BE2C (cell line): ENCODE measurements at places on chromosomes 4 and X.

DNA sequence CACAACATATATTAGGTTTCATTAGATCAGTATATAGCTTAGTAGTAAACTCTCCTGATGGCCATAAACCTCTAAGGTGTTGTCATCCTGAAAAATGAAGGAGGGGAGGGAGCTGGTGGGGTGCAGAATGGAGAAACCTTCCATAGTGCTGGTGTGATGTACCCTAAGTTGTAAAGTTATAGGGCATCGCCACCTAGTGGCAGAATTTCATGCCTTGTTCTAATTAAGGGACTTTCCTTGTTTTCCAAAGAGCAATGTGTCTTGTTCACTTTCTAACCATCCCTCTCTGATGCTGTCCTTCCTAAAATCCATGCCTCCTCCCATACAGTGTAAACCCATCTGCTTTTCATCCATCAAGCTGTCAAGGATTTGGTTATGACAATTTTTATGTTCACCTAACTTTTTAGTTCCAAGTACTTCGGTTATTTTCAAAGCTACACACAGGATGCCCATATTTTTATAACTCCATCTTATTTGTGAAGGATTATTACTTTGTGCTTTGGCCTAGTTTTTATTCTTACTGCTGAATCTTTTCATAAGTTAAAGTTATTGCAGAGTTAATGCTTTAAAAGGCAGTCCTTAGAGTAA is 4.5 kb downstream of the NBDY start:
- peak; percentile 49 for DNase-seq

DNA sequence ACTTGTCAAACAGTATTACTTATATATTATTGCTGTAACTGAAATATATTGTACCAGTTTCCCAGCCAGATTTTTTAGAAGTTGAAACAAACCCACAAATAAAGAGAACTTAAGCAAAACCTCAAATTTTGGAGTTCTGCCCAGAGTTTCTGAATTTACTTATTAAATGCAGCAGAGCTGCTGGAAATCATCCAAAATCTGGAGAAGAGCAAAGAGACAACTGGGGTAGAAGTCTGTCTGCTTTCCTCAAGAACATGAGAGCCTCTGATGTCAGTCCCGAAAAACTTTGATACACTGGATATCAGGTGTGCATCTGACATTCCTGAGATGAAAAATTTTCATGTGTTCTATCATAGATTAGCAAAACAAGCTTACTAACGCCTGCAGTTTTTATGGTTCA is 325.9 kb downstream of the NR3C2 start:
- no peak for DNase-seq

- DNase-seq: no peak
Measured at GRCh38 chr4:56066493-56066892, 117.7 kb downstream of the CEP135 start.

- DNase-seq: no peak
Measured at GRCh38 chrX:100294965-100295364, 115.1 kb downstream of the PCDH19 start.

DNA sequence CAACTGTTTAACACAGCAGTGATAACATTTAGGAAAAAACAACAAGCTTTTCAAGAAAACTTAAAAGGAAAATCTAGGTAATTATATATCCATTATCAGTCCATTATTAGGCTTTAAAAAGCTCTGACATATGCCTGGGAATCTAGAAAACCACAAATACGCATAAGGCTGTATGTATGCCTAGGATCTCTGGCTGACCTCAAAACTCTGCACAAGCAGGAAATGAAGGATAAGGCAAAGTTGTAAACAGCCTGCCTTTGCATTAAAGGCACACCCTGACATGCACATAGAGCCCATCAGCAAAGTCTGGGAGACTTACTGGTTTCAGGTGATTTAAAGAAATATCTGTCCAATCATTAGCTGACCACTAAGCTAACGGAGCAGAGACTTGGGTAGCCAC is 14.0 kb downstream of the TIMP1 start:
- DNase-seq: no peak

GRCh38 chrX:106935175-106935574 is 15.0 kb downstream of the CLDN2 start:
- DNase-seq: no peak

DNA sequence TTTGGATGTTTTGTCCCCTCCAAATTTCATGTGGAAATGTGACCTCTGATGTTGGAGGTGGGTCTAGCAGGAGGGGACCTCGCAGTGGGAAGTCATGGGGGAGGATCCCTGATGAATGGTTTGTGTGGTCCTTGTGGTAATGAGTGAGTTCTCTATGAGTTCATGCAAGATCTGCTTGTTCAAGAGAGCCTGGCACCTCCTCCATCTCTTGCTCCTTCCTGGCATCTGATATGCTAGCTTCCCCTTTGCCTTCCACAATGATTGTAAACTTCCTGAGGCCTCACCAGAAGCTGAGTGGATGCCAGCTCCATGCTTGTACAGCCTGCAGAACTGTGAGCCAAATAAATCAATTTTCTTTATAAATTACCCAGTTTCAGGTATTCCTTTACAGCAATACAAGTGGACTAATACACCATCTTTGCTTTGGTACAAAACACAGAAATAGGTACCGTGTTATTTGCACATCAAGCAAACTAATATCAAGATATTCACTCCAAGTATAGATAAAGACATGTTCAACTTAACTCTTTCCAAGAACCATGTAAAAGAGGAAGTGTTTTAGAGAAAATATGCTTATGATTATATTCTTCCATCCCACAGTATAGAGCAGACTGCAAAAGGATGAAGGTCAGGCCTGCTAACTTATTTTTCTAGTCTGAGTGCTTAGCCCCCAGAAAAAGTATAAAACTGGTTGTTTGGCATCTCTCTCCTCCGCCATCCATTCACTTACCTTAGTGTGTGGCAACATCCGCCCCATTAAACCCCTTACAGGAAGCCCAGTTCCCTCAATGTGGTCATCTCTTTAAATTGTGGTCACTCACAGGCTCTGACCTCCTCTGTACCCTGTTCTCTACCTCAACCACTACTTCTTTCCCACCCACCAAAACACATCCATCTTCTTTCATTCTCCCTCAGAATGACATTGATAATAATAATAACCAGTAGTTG is 6.7 kb downstream of the ARAP2 start:
- no peak for DNase-seq

DNA sequence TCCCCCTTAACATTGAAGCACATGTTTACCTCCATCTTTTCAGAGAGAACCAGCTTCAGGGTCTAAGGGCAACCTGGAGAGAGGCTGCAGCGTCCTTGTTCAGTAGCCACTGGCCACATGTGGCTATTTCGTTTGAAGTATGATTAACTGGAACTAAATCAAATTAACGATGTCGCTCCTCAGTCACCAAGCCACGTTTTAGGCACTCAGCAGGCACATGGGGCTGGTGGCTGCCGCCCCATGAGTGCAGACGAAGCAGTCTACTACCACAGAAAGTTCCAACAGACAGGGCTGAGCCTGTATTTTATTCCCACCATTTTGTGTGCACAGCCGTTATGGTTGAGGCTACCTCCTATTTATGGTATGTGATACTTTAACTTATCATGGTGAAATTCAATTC is 99.4 kb downstream of the WFS1 start:
- DNase-seq: no peak

DNA sequence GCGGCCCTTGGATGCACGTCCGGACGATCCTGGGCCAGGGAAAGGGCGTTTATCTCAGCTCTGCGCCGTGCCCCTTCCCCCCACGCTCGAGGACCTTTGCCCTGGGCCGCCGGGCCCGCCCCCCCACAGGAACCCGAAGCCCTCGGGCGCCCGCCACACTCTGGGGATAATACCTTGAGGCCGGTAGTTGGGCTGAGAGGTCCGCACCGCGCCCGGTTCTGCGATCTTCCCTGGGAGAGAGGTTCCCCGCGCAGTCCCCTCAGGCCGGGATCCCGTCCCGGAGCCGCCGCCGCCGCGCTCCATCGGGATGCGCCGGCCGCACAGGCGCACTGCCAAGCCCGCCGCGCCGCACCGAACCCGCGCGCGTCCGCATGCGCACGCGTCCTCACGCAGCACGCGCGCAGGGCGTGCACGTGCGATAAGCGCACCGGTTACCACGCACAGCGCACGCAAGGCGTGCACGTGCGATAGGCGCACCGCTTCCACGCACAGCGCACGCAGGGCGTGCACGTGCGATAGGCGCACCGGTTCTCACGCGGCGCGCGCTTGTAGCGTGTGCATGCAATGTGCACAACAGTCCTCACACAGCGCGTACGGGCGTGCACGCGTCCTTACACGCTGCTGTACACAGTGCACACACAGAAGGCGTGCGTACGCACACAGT is at the start of gene MAP7D2:
TSS of gene MAP7D2 (minus strand) at position 331 of the 664 bp plus-strand sequence. CDS start at position 303, 28 bp downstream.
- no peak for DNase-seq

GRCh38 chr4:24260923-24261564 is 323.3 kb downstream of the DHX15 start:
- no peak for DNase-seq

GRCh38 chrX:10615931-10616774 is 4.2 kb downstream of the MID1 start:
- peak; percentile 49 for DNase-seq

- DNase-seq: no peak
Measured at GRCh38 chr4:56211202-56211601, 176.1 kb downstream of the AASDH start.

- DNase-seq: no peak
Measured at GRCh38 chr4:17966312-17966711, 55.2 kb downstream of the LCORL start.

GRCh38 chr4:52259978-52260377 is 208.9 kb downstream of the SPATA18 start:
- no peak for DNase-seq

- DNase-seq: no peak
Measured at GRCh38 chrX:19881559-19881958, 5.8 kb downstream of the SH3KBP1 start.

GRCh38 chr4:40514497-40514951 is 115.1 kb downstream of the RBM47 start:
- DNase-seq: no peak

DNA sequence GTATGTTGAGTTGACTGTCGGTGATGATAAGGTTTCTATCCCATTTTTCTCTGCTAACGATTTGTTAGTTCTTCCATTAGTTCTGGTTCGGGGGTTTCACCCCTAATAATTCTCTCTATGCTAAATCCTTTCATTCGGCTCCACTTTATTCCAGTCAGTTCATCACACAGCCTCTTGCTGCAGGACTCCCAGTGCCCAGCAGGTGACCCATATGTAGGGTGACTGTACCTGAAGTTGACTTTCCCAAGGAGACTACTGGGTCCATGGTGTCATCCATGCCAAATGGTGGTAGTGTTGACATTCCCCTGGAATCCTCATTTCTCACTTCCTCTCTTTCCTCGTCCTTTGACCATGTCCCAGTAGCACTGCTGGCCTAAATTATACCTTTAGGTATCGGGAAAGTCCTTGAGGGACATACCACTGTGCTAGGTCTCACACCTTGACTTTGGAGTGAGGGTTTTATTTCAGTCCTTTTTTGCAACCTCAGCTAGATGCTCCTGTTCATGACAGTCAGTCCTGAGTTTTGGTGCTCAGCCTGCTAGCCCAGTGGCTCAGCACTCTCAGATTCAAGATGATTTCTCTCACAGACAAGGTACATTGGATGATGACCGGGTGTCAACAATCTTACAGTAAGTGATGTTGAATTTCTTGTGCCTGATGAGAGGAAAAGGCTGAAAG is 105.1 kb upstream of the ARHGAP24 start:
- no peak for DNase-seq

DNA sequence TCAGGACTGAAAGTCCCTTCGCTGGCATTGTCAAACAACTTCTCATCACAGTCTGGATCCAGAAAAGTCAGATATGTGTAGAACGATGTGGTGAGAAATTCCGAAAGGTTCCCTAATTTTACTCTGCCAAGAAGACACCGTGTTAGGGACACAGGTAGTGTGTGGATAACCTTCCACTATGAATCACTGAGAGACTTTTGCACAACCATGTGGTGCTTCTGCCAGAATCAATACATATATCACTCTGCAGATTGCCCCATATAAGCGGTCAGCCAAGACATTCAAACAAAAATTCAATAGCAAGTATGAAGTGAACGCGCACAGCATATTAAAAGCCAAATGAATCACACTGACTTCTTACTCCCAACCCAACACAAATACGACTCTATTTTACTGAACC is 63.8 kb downstream of the PHKA2 start:
- no peak for DNase-seq

GRCh38 chrX:34562006-34562405 is 95.1 kb downstream of the TMEM47 start:
- DNase-seq: no peak

DNA sequence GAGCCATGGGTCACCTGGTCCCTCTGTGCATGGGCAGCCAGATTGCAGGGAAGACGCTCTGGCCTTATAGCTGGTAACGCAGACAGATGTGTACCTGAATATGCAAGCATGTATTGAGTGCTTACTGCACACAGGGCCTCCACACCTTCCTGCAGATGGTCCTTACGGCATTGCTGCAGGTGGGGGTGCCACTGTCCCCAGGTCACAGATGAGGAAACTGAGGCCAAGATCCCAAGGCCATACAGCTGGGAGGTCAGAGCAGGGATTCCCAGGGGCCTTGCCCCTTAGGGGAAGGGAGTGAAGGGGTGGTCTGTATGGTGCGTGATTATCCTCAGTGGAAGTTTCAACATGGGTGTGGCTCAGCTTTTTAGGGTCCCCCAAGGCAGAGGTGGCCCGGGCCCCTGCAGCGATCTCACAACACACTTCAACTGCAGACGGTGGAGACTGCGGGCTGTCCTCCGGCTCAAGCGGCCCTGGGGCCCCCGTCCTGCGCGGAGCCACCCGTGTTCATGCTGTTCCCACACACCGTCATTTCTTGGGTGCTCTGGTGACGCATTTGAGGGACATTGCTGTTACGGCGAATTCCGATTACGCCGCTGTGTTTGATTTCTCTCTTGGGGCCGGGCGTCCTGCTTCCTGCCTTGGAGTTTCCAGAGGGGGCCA is 8.1 kb downstream of the DOK7 start:
- DNase-seq: no peak

DNA sequence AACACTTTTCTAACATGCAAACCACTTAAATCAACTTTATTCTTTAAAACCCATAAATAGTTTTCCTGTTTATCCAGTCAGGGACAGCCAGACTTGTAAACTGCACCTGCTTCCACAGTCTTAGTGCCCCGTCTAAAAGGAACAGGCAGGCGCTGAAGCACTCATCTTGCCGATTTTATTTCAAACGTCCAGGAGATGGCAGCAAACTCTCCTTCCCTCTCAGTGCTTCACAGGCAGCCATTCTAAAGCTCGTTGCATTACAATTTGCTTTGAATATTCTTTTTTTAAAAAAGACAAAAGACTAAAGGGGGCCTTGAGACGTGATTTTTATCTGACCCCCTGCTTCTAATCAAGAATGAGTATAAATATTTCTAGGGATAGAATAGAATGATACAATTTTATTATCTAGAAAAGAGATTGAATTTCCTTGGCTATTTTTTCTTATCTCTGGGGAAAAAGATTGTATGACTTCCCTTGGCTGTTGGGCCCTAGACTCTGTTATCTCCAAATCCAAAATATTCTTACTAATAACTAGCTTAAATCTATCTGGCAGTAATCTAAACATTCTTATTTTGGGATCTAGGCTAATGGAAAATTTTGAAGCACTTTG is 93.6 kb upstream of the MYOZ2 start:
- DNase-seq: peak; percentile 64
